CD4-positive, alpha-beta T cell treated with Interleukin-4 for 4 hours (primary cell): ENCODE measurements at places on chromosomes 13 and 19.
A peak's percentile ranks its signal among the peaks of the same experiment; 100 is the strongest.

- DNase-seq, result no peak
Measured at GRCh38 chr19:40801426-40802299, 2.7 kb downstream of the EGLN2 start.

GRCh38 chr19:35090506-35091214 lies 25.0 kb upstream of the FXYD3 start:
- DNase-seq, result peak; percentile 32

DNA sequence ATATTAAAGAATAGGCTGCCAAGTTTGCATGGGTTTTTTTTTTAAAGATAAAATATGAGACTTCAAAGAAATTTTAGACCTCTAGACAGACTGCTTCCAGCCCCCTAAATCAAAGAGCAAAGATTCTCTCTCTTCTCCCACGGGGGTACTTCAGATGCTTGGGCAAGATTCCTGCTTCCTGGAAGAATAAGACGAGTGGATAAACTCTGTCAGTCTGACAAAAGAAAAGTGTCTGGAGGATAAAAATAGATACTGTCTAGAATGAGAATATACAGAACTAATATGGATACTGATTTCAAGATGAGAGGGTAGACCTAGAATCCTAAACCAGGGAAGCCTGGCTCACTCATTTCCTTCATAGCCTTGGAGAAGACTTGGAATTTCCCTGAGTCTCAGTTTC lies 435.1 kb downstream of the FOXO1 start:
- DNase-seq, result no peak

DNA sequence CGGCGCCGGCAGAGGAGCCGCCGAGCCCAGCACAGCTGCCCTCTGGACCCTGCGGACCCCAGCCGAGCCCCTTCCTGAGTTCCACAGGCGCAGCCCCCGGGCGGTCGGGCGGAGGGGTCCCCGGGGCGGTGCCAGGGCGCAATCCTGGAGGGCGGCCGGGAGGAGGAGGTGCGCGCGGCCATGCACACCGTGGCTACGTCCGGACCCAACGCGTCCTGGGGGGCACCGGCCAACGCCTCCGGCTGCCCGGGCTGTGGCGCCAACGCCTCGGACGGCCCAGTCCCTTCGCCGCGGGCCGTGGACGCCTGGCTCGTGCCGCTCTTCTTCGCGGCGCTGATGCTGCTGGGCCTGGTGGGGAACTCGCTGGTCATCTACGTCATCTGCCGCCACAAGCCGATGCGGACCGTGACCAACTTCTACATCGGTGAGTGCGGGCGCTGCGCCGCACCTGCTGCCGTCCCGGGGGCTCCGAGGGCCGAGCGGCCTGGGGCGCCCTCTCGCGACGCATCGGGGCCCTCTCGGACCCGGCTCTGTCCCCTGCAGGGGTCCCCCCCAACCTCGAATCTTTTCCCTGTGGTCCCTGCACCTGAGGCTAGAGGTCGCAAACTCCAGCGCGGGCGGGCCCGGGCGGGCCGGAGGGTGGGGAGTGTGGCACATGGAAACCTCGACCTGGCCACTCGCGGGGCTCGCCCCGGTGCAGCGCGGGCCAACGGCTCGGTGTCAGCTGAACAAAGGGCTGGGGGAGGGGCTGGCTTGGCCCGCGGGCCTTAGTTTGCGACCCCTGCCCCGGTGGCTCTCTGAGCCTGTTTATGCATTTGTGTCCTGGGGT lies at the start of gene KISS1R:
Gene KISS1R, plus strand, starts transcription at position 11 of the 829 bp plus-strand sequence. Its CDS starts 170 bp downstream, at position 181.
- peak; percentile 41 for DNase-seq

DNA sequence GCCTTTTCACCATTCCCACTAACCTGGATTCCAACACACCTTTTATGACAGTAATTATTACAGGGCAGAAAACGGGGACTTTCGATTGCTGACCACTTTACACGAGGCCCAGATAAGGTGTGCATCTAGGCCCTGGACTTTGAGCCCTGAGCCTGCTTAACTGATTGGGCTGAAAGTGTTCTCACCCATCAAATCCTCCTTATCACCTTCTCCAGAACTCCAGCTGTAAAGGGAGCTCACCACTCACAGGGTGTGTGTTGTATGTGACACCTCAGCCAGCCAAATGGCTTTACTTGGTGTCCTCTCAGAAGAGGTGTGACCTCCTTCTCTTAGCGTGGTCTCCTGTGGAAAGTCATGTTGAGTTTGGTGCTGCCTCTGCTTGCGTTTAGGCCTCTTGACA lies 36.5 kb downstream of the SIPA1L3 start:
- DNase-seq, result no peak

GRCh38 chr13:94313321-94313910 lies 166.1 kb downstream of the DCT start:
- no peak for DNase-seq

GRCh38 chr13:52356327-52356726 lies 49.6 kb downstream of the THSD1 start:
- no peak for DNase-seq
